ENCODE measurements at places on chromosomes 7 and 10.

GRCh38 chr7:34333925-34334324 lies 324.1 kb upstream of the NPSR1 start:
- no peak for DNase-seq

DNA sequence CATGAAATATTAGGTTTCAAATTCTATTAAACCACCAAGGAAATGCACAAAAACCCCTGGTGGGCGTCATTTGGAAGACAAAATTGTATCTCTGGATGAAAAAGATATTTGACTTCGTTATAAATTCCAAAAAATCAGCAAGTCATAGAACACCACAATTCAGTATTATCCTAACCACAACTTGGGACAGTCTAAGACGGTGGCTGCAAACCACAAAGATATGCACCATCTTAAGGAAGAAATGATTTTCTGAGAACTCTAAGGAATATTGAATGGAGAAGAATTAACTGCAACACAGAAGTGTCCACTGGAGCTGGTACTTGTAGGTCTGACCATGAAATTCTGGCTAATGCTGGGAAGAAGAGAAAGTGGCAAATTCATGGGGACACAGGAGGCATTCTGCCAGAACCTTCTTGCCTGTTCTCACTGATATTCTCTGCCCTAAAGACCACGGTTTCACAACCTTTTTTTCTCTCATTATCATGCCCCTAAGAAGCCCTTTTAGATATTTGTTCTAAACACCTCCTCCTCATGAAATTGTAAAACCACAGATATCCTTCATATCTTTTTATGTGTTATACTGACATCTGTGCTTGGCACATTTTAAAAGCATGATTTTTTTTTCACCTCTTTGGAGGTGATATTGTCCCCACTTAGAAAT lies 92.9 kb downstream of the SFMBT2 start:
- no peak for DNase-seq

- DNase-seq: no peak
Measured at GRCh38 chr7:151705636-151706276, 171.2 kb downstream of the PRKAG2 start.

- DNase-seq: peak; percentile 41
Measured at GRCh38 chr10:381805-382204, 246.6 kb downstream of the ZMYND11 start.

GRCh38 chr10:97200616-97201015 lies 14.9 kb upstream of the SLIT1 start:
- DNase-seq: no peak

GRCh38 chr10:128843972-128844371 lies 623.1 kb upstream of the MGMT start:
- DNase-seq: no peak

- no peak for DNase-seq
Measured at GRCh38 chr10:20916976-20917375, 19.9 kb upstream of the NEBL start.

DNA sequence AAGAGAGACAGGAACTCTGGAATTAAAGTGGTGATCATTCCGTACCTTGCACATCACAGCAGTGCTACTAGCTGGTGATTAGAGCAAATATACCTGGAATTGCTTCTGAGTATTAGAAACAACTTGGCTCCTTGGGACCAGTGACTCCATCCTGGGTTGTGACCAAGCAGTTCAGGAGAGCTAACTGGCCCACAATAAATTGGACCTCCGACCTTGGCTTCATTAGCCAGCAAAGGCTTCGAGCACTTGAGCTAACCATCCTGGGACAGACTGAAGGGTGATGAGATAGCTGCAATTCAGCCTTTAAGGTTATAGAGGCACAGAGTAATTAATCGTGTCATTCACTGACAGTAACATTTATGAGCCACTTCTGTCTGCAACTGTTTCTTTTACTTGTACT lies 287.8 kb downstream of the INHBA start:
- DNase-seq: no peak

DNA sequence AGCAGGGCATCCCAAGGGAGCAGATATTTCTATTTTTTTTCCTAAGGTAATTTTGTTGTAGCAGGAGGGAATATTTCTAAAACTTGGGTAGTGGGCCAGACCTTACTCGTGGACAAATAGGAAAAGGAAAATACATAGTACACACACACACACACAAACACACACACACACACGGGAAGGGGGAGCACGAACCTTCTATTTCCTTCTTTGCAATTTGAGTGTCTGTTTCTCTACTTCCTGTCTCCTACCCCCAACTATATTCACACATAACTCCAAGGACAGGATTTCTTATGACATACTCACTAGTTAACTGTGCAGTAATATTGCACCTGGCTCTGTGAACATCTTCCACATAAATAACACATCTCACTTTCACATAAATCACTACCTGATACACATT lies 4.4 kb downstream of the LDB1 start:
- no peak for DNase-seq

DNA sequence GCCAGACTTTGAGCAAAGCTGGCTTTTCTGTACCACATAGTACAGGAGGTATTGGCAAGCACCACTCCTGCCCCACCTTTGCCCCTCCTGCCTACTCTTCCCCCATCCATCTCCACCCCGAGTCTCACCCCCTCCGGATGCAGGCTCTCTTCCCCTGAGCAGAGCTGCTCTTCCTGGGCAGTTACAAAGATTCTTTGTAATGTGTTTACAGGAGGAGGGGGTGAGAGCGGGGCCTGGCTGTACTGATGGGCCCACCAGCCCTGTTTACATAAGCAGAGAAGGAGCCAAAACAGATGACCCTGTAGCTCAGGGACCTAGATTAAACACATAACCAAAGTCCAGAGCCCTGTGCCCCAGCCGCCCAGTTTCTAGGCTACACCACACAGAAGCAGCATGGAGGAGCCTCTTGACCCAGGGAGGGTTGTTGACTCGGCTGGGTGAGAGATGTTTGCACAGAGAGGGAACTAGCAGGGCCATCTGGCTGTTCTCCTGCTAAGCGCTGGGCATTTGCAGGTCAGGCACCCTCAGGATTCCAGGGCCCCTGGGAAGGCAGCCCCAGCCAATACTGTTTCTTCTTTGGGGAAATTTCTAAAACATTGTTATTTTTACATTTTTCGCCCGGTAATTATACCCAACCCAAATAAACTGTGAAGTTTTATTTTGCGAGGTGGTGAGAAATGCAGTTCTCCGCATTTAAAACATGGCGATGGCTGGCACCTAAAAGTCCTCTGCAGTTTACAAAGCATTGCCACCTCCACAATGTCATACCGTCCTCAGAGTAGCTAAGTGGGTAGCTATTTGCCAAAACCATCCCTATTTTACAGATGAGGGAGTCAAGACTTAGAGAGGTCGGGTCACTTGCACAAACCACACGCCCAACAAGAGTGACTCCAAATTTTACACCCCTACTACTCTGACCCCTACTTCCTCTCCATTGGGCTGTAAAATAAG lies 11.4 kb upstream of the ZKSCAN1 start:
- DNase-seq: no peak

DNA sequence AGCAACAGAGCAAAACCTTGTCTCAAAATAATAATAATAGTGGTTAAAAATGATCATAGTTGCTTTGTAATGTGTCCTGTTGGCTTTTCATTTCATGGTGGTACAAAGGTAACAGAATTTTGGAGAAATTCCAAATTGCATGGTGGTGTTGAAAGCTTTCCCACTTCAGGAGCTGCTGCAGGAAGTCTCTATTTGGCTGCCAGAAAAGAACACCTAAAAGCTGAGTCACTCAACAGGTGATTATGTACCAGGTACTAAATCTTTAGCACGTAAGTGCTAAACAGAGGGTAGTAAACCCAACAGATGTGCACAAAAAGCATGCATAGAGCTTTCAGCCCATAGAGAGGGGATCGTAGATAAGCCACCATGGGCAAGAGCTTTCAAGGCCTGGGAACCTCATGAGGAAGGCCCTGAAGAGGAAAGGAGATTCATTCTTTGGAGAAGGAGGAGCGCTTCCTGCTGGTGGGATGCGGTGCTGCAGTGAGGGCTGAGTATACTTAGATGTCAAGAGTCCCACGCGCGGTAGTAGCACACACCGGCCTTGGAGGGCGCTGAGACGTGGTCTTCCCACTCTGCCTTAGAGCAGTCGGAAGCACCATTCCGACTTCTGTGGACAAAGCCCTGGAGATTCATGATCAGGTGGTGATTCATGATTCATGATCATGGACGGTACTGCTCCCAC lies 118.7 kb downstream of the RALA start:
- DNase-seq: peak; percentile 43

DNA sequence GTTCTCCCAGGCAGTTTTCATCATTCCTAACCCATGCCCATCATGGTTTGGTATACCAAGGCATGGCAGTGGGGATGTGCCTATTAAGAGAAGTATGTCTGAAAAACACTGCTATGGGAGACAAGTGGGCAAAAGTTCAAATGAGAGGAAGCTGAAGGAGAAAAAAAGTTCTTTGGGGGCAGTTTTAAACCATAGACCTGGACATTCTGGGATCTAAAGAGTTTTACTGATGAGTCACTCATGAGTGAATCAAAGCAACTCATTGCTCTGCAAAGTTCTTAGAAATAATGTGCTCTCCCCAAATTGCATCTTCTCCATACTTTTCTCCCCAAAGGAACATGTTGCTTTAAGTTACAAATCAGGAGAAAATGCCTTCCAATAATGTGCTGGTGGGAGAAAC lies 256.9 kb upstream of the MTPN start:
- DNase-seq: no peak

DNA sequence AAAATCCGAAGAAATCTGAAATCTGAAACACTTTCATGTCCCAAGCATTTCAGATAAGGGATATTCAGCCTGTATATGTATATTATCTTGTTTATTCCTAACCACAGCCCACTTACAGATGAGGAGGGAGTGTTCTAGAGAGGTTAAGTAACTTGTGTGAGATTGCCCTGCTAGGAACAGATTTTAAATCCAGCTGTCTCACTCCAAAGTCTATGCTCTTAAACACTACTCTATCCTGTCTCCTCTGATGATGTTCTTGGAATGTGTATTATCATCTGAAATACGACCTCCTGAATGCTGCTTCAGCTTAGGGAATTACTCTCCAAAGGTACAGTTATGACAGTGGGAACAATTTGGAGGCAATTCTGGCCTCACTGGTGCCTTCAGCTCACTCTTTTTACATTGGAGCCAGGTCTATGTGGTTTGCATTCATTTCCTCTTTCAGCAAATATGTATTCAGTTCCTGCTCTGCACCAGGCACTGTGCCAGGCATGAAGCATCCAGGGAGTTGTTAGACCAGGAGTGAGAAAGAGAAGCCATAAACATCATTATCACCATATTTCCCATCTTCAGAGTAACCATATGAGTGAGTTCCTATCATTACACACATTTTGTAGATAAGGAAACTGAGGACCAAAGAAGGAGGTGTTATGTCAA lies 70.2 kb downstream of the NOC3L start:
- DNase-seq: no peak

DNA sequence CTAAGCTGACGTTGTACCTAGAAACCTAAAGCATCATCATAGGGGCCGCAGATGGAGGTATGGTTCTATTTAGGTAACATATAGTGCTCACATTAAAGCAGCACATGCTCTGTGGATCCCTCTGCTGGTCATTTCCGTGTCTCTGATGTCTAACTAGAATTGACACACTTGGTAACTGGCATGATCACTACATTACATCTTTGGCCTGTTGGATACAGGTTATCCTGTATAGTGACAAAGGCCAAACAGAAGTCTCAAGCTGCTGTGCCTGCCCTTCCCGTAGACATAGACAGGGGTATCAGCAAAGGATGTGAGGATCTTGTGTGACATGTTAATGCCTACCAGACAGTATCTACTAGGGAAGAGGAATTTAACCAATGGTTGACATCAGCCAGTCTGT lies 51.2 kb downstream of the KIF5B start:
- DNase-seq: peak; percentile 29

DNA sequence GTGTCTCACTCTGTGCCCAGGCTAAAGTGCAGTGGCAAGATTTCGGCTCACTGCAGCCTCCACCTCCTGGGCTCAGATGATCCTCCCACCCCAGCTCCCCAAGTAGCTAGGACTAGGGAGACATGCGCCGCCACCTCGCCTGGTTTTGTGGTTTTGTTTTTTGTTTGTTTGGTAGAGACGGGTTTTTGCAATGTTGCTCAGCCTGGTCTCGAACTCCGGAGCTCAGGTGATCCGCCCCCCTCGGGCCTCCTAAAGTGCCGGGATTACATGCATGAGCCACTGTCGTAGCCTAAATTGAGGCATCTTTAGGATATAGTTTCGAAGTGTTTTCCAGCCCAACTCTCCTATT lies 781 bp downstream of the ZNF727 start:
- no peak for DNase-seq

DNA sequence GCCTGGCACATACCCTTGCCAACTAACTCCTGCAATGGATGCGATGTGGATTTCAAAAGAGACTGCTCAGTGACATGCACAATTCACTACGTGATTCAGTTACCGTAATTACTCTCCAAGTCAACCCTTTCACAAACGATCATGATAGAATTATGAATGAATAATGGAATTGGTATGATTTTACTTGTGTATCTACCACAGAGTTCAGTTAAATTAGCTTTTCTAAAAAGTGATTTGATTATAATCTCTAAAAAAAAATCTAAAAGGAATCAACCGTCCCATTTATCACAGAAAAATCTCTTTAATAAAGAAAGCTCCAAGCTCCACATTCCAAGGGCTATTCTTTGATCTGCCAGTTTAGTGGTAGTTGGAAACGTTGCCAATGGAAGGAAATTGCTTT lies 30.4 kb upstream of the RSU1 start:
- DNase-seq: no peak

GRCh38 chr10:76034353-76035205 lies 603.2 kb downstream of the LRMDA start:
- DNase-seq: no peak
